Thymus (tissue), 14 donors: ENCODE measurements at places on chromosomes 16 and 17.

GRCh38 chr17:37492167-37492566 lies 2.5 kb downstream of the DUSP14 start:
- DNase-seq = no peak

- DNase-seq = no peak
These were observed 17.2 kb downstream of the TMEM204 start for GRCh38 chr16:1550696-1551095.

- DNase-seq = no peak
These were observed 6.9 kb downstream of the USP6 start for GRCh38 chr17:5122586-5123342.

DNA sequence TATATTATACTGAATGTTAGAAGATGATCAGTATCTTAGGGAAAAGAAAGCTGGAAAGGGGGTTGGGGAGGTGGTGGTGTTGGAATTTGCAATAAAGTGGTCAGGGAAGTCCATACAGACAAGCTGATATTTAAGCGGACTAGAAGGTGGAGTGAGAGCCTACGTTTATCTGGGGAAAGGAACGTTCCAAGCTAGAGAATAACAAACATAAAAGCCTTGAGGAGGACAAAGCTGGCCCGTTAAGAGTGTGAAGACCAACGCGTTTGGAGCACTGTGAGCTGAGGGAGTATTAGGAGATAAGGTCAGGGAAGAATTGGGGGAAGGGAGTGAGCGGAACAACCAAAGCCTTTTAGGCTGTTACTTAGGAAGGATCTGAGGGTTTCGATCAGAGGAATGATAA lies 1.4 kb downstream of the DDX42 start:
- no peak for DNase-seq

- no peak for DNase-seq
These were observed 32.3 kb upstream of the ANKRD40CL start for GRCh38 chr17:50799582-50799981.

- no peak for DNase-seq
These were observed 2.0 kb downstream of the KDM6B start for GRCh38 chr17:7835814-7836595.

- DNase-seq = no peak
These were observed at the start of gene CDYL2 for GRCh38 chr16:80804526-80805383. CDYL2 (minus strand) TSS chr16:80804598; CDS start chr16:80804173, 425 bp downstream.

DNA sequence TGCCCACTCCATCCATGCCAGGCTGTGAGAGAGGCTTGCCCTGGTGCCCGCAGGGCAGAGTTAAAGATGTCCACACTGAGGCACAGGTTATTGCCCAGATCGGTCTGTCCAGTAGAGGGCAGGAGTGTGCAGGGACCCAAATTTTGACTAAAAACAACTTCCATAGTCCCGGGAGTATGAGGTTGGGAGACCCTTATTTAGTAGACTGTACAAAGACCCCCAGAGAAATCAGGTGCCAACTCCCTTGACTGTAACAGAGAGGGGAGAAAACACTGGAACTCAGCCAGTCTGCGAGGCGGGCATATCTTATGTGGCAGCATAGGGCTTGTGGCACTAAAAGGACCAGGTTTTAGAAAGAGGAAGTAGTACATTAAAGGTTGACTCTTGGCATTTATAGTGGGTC lies 43.4 kb downstream of the HNF1B start:
- peak; percentile 15 for DNase-seq

GRCh38 chr16:24577167-24577566 lies 37.8 kb downstream of the RBBP6 start:
- DNase-seq = no peak

- no peak for DNase-seq
These were observed 21.4 kb downstream of the ENPP7 start for GRCh38 chr17:79752175-79752574.

DNA sequence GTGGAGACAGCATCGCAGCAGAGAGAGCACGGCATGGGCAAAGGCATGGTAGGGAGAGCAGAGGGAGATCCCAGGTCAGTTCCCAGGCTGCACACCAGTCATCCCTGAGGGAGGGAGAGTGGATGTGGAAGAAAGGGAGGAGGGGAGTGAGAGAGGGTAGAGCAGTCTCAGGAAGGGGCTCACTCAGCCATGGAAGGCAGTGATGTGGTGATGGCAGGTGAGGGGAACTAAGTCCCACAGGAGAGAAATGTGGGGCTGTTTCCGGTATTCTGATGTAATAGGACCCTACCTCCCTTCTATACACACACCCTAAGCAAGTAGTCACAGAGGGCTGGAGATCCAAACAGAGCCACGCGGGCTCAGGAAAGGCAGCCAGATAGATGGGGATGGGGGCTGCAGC lies 500.3 kb upstream of the CDH11 start:
- no peak for DNase-seq

GRCh38 chr17:78538033-78538776 lies 39.0 kb downstream of the DNAH17 start:
- no peak for DNase-seq

GRCh38 chr17:78409191-78409928 lies 30.9 kb downstream of the PGS1 start:
- no peak for DNase-seq

DNA sequence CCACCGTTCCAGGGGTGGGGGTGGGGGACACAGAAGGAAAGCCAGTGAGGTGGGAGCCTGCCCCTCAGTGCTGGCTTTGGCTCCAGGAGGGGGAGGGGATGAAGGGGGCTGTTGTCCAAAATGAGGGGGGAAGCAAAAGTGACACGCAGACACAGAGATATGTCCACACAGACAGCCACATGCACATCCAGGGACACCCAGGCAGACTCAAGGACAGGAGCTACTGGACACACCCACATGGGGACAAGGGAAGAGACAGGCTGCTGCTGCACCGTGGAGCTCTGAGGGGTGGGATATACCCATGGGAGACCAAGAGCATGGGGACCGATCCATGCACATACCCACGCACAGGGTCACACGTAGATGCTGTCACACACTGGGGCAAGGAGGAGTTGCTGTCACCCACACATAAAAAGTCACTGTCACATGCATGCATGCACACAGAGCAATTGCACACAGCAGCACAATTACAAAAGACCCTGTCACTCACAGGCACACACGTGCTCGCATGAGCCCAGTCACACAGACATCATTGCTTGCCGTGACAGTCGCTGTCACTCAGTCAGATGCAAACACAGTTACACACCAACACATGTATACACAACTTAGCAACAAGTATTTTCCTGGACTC lies 1.3 kb downstream of the THRA start:
- DNase-seq = no peak
